Activated T-cell treated with anti-CD3 and anti-CD28 coated beads, Interleukin-2, amount 50 U/mL, for 72 hours (primary cell): ENCODE measurements at places on chromosomes 3 and 15. TPM values are rescaled to one million over a fixed set of nuclear protein-coding genes. Genes with fewer than 3 reads are reported as not detected.

The COPB2 gene
- 85.2 TPM for total RNA-seq

The NR2E3 gene
- total RNA-seq, result not detected

The LEKR1 gene
- 1.7 TPM for total RNA-seq

The SLC28A2 gene
- not detected for total RNA-seq

The MED12L gene
- 4.4 TPM for total RNA-seq

The GHRL gene
- total RNA-seq, result 0.43 TPM

The THAP10 gene
- 0.62 TPM for total RNA-seq

The ADAMTSL3 gene
- total RNA-seq, result not detected
